Stimulated activated CD4-positive, alpha-beta T cell treated with anti-CD3 and anti-CD28 coated beads, TNF-alpha, amount 100 ng/mL, for 4 hours (primary cell): ENCODE measurements at places on chromosomes 6 and 20.

- DNase-seq: no peak
These were observed 14.1 kb downstream of the FKBP5 start for GRCh38 chr6:35674594-35674993.

- DNase-seq: no peak
These were observed 241.0 kb downstream of the SLC24A3 start for GRCh38 chr20:19453410-19453809.

DNA sequence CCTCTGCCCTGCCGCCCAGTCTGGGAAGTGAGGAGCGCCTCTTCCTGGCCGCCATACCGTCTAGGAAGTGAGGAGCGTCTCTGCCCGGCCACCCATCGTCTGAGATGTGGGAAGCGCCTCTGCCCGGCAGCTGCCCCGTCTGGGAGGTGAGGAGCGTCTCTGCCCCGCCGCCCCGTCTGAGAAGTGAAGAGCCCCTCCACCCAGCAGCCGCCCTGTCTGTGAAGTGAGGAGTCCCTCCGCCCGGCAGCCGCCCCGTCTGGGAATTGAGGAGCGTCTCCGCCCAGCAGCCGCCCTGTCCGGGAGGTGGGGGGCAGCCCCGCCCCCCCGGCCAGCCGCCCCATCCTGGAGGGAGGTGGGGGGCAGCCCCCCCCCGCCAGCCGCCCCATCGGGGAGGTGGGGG lies 27.8 kb downstream of the SNHG17 start:
- no peak for DNase-seq

- DNase-seq: no peak
These were observed 68.0 kb downstream of the OTOR start for GRCh38 chr20:16816192-16816591.

DNA sequence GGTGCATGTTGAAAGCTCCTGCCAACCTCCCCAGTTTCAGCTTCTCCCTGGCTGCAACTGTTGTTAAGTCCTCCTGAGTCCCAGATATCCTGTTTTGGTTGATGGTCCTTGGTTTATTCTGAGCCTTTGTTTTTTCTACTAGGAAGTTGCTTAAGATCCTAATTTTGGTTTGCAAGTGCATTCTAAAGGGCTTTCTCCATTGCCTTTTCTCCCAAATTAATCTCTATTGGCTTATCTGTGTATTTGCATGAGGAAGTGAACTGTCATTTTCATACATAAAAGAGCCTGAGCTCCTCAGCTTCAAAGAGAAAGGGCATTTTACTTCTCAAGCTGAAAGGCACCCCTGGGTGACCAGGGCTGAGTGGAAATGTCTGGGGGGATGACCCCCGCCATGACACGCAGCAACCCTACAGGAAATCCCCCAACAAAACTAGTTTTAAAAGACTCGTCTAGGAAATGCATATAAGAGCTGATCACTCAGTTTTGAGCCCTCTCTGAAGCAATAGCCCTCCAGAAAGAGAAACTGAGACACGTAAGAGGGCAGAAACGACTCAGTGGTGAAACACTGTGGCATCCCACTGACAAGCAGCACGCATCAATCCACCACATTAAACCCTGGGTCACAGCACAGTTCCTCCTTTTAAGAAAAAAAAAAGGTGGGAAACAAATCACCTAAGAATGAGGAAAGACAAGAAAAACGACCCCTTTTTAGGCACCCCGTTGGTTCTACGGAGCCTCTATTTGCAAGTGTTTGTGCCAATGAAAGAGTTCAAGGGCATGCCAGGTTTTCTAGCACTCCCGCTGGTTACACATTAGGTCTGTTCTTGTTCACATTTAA lies 140.9 kb downstream of the THBS2 start:
- no peak for DNase-seq

DNA sequence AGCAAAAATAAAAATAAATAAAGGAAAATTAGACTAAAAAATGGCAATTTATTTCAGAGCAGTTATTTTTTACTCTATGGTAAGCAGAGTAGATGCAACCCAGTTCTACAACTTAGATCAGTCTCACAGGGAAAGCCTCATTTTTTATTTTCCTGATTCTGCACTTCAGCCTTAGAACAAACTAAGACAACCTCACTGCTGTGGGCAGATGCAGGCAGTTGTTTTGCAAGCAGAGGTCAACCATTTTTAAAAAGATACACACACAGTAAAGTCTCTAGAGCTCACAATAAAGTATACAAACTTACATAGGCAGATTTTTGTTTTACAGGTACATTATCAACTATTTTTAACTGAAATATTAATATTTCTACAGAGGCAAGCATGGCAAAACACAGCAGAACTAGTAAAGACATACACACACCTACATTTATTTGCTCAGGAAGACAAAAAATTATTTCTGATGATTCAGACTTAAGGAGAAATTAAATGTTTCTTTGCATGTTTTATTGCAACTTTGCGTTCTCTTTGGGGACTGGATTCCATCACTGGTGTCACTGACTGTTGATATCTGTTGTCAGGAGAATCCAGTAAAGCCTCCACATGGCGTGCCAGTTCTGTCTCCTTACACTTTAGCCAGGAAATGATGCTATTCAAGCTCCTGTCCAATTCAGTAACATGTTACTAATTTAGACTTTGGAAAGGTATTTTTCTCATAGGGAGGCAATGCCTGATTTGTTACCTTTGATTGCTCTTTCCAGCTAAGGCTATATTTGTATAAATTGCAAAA lies 102.7 kb downstream of the TRDN start:
- no peak for DNase-seq

DNA sequence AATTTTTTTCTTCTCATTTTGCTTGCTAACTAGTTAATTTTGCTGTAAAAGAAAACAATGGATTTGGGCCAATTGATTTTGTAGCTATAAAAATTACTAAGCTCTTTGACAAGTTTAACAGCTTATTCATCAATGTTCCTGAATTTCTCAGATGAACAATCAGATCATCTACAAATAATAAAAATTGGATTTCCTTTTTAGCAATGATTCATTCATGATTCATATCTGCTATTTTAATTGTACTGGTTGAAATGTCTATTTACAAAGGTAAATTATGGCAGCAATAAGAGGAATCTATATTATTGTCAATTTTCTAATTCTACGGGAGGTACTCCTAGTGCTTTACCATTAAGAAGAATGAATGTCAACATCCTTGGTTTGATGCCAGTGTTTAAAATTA lies 178.8 kb upstream of the BTBD3 start:
- DNase-seq: no peak

DNA sequence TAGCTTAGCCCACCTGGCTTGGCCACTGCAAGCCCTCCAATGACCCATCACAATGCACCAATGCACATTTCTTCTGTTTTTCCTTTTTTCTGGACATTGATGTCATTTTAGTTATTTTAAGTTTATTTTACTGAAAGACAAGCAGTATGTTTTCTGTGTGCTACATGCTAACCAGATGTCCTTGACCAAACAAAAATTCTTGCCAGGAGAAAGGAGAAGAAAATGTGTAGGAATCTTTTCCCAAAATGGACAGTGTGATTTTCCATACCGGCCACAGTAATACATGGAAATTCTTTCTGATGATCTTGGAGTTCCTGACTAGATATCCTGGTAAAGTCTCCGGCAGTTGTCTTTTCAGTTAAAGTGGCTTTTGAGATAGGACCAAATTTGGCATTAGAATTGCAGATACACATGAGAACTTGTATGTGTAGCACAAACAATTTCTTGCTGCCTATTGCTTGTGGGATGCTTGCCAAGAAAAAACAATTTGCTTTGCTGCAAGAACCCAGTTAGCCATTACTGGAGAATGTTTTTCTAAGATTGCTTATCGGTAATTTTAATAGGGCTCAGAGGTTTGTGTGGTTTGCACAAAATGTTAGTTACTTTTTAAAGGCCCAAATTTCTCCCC lies 696.5 kb upstream of the CITED2 start:
- no peak for DNase-seq
